NCI-H2029 treated with DMSO at 0.1 percent for 48 hours (cell line): ENCODE measurements at places on chromosomes 4 and X.

DNA sequence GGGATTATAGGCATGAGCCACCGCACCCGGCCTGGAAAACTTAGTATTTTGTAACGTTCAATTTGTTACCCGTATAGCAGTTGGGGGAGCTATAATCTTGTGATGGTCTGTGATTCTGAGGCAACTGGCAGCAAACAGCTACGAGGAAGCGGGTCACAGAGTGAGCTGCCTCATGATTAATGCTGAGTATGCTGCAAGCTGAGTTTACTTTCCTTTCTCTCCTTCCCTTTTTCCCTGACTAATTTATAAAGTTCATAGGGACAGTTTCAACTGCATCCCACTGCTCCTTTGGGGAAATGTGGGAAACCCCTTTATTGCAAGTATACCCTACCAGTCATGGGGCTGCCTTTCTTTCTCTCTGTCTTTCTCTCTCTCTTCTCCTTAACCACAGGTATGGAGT is 17.7 kb upstream of the ELOVL6 start:
- DNase-seq, result no peak

GRCh38 chrX:8653956-8654355 is 78.0 kb downstream of the ANOS1 start:
- no peak for DNase-seq

GRCh38 chr4:77938560-77938959 is 75.9 kb downstream of the MRPL1 start:
- no peak for DNase-seq

- no peak for DNase-seq
Measured at GRCh38 chr4:41009411-41009810, 204.9 kb downstream of the APBB2 start.

DNA sequence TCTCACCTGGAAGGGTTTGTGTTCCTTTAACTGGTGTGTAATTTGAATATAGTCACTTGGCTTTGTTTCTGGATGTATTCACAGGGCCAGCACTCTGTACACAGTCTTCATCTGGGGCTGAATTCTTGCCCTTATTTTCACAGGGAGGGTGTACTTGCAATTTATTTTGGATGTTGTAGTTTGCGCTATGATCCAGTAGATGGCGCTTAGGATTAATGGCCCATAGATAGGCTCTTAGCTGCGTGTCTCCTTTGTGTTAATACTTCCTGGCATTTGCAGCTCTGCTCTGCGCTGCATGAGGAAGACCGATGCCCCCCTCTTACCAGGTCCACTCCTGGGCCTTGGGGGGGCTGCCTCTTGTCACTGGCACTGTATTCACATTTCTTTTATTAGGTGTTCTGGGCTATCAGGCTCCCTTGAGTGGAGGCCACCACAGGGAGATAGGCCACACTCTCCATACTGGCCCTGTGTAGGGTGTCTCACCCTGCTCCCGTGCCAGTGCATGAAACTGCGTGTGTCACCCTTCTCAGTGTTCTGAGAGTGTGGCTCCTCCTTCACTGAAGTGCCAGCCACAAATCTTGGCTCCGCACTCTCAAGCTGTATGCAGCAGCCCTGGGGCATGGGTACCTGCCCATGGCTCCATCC is 562.2 kb downstream of the ZIC3 start:
- peak; percentile 38 for DNase-seq

- DNase-seq, result no peak
Measured at GRCh38 chr4:124454772-124455270, 257.7 kb downstream of the ANKRD50 start.

- DNase-seq, result no peak
Measured at GRCh38 chr4:138085736-138086305, 156.3 kb downstream of the SLC7A11 start.

DNA sequence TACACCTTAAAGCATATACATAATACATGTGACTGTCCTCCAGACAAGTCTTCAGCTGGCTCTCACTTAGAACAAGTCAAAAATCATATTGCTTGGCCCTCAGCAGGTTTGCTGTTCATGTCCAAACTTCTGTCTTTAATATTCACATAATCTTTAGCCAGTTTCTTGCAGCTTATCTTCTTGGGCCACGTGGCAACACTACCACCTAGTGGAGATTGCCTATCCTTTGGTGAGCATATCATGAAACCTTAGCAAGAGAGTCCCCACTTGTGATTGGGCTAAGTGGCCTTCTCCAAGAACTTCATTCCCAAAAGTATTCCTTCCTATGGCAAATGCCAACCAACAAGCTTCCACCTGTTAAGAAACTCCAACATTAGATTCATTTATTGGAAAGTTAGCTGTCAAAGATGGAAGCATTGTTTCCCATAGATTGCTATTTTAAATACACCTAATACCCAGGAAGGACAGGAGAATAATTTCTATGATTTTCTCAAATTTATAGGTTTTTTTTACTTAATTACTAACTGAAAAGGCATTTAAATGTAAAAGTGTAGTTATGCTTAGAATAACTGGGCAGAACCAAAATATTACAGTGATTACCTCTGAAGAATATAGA is 231.9 kb upstream of the INTU start:
- peak; percentile 4 for DNase-seq

DNA sequence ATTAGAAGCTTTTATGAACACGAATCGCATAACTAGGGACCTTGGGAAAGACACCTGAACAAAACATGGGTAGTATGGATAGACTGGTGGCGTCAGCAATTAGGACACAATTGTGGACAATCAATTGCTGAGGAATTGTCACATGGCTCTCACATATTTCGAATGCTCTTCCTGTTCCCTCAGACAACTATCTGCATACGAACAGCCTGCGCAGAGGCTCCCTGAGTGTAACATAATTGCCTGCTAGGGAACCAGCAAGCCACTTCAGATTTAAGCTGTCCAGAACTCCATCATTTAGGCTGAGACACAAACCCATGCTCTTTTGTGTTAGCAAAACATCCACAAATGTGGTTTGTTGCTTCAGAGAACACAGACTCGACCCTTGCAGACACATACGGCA is 160.8 kb downstream of the MGST2 start:
- no peak for DNase-seq

DNA sequence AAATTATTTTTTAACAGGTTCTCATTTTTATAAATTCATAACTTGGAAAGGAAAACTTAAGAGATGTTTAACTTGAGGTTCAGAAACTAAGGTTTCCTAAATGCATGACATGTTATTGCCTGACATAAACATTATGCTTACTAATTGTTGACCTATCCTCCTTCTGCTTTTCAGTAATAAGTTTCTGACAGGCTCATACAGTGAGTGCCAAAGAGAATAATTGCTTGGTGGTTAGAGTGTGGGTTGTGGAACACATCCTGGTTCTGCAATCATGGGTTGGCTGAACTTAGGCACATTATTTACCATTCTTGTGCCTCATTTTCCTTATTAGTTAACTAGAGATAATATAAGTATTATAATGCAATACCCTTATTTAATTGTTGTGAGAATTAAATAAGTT is 56.5 kb downstream of the BMPR1B start:
- no peak for DNase-seq

GRCh38 chr4:10182446-10183424 is 66.1 kb upstream of the WDR1 start:
- no peak for DNase-seq

DNA sequence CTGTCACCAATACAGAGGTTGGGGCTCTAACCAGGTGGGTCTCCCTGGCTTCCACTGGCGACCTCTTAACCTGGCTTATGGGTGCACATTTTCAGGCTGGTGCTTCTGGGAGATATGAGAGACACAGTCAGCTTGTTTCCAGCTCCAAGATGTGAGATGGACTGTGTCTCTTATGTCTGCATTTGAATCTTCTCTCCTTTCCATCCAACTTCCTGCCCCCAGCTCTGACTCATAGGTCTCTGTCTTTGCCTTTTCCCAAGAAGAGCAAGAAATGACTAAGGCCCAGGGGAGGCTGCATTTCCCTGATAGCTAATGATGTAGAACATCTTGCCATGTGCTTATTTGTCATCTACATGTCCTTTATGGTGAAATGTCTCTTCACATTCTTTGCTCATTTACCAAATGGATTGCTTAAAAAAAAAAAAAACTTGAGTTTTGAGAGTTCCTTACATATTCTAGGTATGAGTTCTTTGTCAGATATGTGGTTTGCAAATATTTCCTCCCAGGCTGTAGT is 3.2 kb upstream of the UXT start:
- no peak for DNase-seq

- no peak for DNase-seq
Measured at GRCh38 chr4:119665752-119666151, 37.1 kb upstream of the PDE5A start.

GRCh38 chrX:111511477-111511876 is at the start of gene SERTM2:
SERTM2 (plus strand) TSS chrX:111511645; CDS start chrX:111518858, 7,213 bp downstream.
- DNase-seq, result no peak

GRCh38 chr4:146132445-146132844 is 43.1 kb upstream of the LSM6 start:
- no peak for DNase-seq

- DNase-seq, result no peak
Measured at GRCh38 chr4:8082517-8083055, 76.0 kb downstream of the ABLIM2 start.

GRCh38 chrX:56986138-56986537 is 9.2 kb downstream of the SPIN3 start:
- no peak for DNase-seq

GRCh38 chrX:56797574-56798338 is 68.7 kb downstream of the NBDY start:
- peak; percentile 35 for DNase-seq

- DNase-seq, result no peak
Measured at GRCh38 chr4:108596344-108596743, 24.0 kb upstream of the RPL34 start.

DNA sequence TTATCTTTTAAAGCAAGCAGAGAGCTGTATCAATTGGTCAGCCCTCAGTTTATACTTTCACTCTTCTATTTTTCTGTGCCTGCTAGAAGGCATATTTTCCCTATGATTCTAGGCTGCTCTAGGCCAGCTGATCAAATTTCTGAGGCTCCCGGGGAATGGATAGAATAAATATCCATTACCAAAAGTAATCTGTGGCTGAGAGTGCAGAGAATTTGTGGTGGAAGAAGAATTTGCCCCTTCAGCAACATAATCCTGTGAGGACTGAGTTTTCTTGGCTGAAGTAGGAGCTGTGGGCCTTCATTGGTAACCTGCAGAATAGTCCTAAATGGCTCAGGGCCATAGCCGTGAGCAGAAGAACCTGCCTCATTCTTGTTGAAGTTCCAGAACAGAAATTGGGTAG is 314.6 kb upstream of the CASK start:
- no peak for DNase-seq

DNA sequence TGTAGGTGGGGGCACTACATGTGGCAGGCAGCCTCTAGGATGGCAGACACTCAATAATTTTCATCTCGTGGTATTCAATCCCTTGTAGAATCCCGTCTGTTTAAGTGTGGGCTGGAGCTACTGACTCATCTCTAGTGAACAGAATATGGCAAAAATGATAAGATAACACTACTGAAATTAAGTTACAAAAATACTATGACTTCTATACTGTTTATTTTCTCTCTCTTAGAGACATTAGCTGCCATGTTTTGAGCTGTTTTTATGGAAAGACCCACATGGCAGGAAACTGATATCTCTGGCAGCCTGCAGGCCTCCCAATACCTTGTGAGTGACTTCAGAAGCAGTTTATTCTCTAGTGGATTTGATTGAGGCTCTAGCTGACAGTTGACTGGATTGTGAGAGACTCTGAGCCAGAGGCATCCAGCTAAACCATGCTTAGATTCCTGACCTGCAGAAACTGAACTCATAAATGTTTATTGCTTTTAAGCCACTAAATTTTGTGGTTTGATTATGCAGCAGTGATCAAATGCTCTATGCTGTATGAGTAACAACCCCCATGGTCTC is 298.8 kb upstream of the CTSO start:
- no peak for DNase-seq

DNA sequence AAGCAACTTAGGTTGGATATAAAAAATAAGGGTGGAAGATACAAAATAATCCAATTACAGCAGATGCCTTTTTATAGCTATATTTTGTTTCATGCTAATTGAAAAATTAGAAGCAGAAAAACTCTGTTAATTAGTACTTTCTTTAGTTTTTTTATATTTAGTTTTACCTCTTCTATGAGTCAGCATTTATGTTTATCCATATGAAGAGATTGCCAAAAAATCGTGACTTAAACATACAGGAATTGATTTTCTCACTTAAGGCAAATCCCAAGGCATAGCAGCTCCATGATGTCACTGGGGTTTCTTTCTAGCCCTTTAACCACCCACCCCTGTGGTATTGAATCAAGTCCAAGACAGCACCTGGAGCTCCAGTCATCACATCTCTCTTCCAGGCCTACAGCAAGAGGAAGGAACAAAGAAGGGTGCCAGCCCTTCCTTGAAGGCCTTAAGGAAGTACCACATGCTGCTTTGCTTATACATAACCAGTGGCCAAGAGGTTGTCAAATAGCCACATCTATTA is 365.8 kb upstream of the TENM3 start:
- DNase-seq, result no peak

DNA sequence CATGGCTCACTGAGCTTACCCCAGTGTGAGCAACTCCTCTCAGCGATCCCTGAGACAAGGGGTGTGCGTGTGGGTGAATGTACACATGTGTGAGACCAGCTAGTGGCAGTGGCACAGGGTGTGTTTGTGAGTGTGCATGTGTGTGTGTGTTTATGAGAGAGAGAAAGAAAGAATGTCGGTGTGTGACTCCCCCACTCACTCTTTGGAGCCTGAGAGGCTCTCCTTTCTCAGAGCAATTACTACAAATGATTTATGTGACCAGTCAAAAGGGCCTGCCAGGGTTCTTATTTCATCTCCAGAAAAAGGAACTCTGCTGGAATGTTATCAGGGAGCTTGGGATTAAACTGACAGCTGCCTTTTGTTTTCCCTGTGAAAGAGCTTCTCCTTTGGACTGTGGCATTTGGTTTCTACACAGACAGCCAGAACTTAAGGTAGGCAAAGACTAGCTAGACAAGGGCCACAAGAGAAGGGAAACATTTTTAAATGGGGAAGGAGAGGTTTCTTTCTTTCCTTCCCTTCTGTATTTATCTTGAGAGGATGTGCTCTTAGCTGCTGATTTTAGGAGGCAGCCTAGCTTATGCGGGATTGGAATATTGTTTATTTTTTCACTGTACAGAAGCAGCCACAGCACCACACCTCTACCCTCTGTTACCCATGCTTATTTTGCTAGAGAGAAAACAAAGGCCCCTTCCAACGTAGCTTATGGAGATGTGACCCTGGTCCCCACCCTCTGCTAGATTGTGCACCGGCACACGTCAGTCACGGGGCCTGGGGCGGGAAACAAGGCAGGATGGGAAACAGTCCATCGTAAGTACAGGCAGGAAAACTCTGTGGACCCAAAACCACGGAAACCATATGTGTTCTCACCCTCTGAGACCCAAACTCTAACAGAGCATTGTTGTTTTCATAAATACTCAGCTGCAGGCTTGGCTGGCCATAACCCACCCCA is 143.5 kb downstream of the MGST2 start:
- peak; percentile 78 for DNase-seq
